Uterus (tissue), 4 donors: ENCODE measurements at places on chromosomes 5 and 9. TPM values are rescaled to one million over a fixed set of nuclear protein-coding genes. Genes with fewer than 3 reads are reported as not detected.

- no peak for DNase-seq
Measured at GRCh38 chr9:29348999-29349398, 1775.7 kb upstream of the C9orf72 start.

DNA sequence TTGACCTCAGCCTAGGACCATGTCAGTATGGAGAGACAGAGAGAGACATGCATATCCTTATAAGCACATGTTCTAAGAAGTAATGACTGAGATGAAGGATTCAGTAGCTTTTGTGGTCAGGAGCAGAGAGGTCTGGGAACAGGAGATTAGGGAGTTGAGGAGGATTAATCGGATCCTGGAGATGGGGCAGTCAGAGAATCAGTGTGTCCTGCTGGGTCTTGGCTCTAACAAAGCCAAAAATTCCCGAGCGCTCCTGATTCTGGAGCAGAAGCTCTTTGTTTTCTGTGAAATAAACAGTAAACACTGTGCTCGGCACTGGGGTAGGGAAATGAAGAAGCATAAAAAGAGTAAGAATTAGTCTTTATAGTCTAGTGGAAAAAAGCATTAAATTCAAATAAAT, 520.0 kb upstream of the CLINT1 start:
- DNase-seq = no peak

DNA sequence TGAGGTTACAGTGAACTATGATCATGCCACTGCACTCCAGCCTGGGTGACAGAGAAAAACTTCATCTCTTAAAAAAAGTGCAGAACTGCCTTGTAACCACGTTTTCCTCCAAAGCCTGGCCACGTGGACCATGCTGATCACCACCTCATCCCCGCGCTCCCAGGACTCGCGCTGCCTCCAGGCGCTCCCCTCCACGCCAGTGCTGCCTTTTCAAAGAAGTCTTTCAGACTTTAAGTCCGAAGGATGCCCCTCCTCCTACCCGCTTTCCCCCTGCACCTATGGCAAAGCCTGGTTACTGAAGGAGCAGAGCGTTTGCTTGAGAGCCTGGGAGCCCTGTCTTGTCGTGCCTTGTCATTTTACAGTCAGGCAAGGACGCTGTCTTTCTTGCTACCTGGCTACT, 43.8 kb downstream of the HABP4 start:
- DNase-seq = no peak

DNA sequence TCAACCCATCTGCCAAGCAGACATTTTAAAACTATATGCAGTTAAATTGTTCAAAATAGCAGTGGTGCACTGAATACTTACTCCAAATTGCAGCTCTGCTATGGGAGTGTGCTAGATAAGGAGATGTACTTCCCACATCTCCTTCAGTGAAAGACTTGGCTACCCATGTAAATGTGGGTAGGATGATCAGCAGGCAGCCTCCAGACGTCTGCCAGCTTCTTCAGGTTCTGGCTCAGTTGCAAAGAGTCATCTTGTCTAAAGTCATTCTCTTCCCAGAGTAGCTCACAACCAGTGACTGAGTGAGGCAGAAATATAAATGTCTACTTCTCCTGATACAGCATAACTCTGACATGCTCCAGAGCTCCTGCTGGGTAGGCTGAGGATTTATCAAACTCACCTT, 1050.0 kb upstream of the CDH10 start:
- no peak for DNase-seq

DNA sequence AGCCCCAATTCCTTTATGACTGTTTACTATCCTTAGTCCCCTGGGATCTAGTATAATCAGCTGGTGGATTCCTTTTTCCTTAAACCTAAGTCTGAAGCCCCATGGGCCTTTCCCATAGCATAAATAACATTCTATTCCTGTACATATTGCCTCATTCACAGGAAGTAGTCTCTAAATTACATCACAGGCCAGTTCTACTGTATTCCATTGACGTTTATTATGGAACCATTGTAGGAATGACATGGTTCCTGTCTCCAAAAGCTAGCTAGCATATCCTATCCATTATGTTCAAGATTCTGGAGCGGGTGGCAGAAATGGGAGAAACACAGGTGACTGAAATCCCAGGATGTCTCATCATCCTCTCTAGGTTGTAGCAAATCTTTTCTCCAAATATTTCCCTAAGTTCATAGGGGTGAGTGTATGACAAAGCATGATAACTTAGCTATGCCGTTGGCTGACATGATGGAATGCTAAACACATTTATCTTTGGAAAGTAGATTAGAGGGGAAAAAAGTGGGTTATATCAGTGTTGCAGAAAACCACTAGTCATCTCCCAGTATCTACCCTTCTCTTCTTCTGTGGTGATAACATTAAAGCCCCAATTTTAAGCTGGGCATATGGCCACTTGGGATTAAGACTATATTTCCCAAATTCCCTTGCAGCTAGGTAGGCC, 140.1 kb downstream of the FGF1 start:
- no peak for DNase-seq

Gene GPSM1
- total RNA-seq = 41.8 TPM

Gene GARIN3
- total RNA-seq = not detected
